Stimulated activated CD4-positive, alpha-beta T cell treated with anti-CD3 and anti-CD28 coated beads, TNF-alpha, amount 100 ng/mL, for 48 hours (primary cell): ENCODE measurements at places on chromosomes 6 and 20.

- DNase-seq, result no peak
These were observed 21.5 kb upstream of the NTSR1 start for GRCh38 chr20:62686869-62687830.

- no peak for DNase-seq
These were observed 108.6 kb downstream of the FIG4 start for GRCh38 chr6:109799664-109800063.

GRCh38 chr20:56955680-56956079 lies 310.8 kb downstream of the BMP7 start:
- no peak for DNase-seq

DNA sequence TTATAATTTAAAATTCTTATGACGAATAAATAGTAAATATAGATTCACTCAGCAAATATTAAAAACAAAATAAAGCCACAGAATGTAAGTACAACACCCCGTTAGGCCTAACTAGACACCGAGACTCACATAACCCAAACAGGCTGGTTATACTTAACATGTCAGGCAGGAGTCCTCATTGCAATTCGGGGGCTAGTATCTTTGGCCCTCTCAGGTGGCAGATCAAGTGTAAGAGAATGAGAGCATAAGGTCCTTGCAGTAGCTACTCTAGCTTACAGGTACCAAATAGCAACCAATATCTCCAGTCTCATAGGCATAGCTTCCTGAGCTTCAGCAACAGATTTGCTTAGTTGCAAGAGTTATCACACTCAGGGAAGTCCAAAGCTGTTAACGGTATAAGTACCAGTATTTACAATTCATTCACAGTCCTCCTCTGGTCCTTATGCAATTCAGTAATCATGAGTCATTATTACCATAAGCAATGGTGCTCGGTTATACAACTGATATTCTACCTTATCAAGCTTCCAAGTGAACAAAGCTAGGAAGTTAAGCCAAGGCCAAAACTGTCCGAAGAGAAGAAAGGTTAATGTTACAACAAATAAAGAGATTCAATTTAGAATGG lies 20.1 kb downstream of the REV3L start:
- DNase-seq, result no peak
